ENCODE measurements at places on chromosomes 11 and 22.

DNA sequence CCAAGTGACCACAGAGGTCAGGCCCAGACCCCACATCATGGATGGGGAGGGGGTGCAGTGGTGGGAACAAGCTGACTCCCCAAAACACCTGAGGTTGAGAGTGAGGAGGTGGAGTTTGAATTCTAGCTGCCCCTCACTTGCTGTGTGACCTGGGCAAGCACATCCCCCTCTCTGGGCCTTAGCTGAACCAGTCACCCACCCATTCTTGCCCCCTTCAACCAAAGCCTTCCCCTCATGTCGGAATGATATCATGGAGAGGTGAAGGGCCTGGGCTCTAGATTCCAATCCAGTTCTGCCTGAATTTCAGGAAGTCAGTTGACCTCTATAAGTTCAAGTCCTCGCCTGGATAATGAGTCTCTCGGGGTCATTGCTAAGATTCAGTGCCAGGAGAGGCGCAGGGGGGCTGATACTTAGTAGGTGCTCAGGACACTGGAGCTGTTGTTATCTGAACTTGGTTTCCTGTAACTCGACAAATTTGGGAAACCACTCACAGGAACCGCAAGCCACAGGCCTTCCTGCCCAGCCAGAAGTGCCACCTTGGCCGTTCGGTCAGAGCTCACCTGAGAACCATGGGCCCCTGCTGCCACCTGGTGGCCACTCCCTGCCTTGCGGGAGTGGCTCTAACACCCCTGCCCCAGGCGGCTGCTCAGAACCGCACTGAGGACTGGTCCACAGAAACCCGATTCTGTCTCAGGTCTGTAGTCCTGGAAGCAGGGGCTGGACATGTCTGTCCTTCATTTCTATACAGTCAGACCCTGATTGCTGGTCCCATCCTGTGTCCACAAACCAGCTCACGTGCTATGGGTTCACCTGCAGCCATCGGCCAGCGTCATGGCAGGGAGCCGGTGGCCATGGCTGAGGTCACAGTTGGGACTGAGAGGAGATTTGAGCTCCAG lies 6.9 kb downstream of the CDC42EP1 start:
- DNase-seq: peak; percentile 69

DNA sequence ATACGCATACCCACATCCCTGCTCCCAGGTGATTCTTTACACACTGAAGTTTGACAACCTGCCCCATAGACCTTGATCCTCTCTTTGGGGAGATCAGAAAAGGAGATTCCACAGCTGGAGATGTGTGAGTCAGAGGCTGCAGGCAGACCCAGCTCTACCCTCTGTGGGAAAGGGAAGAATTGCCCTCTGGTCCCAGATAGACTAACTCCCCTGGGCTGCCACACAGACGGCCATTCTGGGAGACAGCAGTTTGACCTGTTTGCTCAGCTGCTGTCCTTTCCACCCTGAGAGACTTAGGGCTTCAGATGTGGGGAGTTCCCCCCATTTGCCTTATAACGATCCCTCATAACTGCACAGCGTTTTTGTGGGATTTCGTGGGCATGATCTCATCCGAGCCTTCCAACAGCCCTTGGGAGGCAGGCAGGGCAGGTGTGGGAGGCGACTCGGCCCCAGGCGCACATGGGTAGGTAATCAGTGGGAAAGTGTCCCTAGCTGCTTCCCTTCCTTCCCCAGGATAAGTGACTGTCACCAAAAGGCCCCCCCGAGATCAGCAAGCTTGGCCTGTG lies 14.1 kb downstream of the FAM83F start:
- no peak for DNase-seq

GRCh38 chr11:83760932-83761331 lies 474.8 kb upstream of the CCDC90B start:
- DNase-seq: no peak

GRCh38 chr11:128399251-128400121 lies 187.9 kb downstream of the ETS1 start:
- DNase-seq: no peak

DNA sequence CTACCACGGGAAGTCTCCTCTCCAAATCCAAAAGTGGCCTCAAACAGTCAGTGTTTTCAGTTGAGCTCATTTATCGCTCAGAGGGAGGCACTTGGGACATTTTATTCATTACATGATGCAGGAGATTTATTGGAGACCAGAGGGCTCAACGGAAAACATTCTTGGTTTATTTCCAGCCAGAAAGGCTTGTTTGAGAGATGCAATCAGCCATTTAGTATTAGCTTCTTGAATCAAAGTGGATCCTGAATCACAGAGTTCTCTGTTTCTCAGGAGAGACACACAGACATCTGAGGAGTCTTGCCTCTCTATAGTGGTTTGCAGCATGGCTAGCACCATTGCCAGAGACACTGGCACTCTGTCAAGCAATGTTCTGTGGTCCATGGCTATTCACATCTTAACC lies 31.5 kb downstream of the CD44 start:
- DNase-seq: no peak

GRCh38 chr22:31286360-31287255 lies 5.7 kb downstream of the PIK3IP1 start:
- no peak for DNase-seq

DNA sequence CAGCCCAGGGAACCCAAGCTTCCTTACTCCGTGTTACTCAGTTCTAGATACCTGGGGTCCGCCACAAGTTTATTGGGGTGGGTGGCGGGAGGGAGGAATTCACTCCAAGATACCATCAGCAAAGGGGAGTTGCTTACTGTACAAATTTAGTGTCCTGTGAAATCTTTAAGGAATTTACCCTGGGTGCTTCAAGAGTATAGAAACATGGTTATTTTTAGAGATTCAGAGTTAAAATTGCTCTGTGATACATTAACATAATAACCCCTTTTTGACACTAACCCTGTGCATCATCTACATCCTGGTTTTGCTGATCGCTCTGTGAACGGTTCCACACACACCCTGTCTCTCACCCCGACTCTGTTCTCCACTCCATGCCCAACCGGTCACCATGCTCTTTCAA lies 18.9 kb upstream of the LYVE1 start:
- DNase-seq: no peak

DNA sequence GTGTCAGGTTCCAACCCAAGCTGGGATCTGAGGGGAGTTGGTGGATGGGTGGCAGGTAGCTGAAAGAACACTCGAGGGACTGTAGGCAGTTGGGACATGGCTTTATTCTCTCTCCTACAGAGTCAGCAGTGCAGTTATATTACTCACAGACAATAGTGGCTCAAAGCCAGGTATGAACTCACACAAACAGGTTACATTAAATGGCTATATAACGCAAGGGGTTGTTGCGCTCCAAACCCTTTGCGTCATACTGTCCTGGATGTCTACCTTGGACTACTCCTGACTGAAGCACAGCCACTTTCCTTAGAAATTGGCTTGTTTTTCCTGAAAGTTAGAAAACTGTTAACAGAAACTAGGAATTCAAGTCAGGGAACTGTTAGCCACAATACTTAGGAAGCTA lies 66.4 kb upstream of the OR4B1 start:
- no peak for DNase-seq

DNA sequence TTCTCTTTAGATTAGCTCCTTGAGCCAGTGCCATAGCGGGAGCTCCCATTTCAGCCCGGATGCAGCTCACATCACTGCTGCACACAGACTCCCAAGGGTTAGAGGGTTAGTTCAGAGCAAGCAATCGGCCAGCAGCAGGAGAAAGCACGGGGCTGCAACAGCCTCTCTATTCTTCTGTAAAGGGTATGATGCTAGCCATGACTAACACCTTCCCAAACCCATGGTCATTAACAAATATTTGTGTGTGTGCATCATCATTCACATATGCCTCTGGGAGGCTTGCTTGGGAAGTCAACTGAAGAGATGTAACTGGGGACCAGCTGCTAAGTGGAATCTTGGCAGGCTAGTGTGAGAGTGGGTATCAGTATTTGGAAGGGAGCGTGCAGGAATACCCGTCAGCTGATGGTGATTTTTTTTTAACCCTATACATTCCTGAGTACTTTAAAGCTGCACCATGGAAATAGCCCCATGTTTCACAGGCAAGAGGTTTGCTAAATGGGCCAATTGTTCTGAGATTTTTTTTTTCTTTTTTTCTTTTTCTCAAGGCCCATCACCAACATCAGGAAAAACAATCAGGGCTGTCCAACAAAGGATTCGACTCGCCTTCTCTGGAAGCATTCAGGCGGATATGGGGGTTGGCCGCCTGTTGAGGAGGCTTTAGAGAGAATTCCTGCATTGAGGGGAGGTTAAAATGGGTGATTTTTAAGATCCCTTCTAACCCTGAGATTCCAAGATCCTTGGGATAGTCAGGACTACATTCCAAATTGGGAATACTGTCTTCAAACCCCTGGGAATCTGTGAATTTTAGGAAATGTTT lies 33.2 kb upstream of the CCDC89 start:
- peak; percentile 64 for DNase-seq

- DNase-seq: no peak
These were observed 85.5 kb downstream of the KCNQ1 start for GRCh38 chr11:2530131-2530854.

- no peak for DNase-seq
These were observed 86.9 kb upstream of the FAT3 start for GRCh38 chr11:92137747-92138146.

DNA sequence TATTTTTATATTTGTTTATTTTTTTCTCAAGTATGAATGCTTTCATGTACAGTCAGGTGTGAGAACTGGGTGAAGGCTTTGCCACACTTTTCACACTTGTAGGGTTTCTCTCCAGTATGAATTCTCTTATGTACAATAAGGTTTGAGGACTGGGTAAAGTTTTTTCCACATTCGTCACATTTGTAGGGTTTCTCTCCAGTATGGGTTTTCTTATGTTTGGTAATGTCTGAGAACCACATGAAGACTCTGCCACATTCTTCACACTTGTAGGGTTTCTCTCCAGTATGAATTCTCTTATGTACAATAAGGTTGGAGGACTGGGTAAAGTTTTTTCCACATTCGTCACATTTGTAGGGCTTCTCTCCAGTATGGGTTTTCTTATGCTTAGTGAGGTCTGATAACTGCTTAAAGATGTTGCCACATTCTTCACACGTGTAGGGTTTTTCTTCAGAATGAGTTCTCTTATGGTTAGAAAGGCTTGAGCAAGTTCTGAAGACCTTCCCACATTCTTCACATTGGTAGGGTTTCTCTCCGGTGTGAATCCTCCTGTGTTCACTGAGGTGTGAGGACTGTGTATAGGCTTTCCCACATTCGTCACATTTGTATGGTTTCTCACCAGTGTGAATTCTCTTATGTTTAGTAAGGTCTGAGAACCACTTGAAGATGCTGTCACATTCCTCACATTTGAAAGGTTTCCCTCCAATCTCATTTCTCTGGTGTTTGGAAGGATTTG lies 19.7 kb downstream of the ZNF195 start:
- DNase-seq: no peak

DNA sequence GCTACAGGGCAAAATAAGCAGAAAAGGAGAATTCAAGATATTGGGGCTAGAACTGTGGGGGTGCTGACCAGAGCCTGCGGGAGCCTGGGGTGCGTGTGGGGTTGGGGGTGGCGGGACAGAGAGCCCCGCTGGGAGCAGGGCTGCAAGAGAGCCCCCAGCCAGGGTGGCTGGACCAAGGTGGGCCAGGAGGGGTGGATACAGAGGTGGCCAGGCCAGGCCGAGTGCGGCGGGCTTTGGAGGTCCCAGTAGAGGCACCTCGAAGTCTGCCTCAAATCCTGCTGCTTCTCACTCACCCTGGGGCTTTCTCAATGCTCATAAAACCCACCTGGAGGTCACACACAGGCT lies 16.9 kb upstream of the MUC5B start:
- no peak for DNase-seq

DNA sequence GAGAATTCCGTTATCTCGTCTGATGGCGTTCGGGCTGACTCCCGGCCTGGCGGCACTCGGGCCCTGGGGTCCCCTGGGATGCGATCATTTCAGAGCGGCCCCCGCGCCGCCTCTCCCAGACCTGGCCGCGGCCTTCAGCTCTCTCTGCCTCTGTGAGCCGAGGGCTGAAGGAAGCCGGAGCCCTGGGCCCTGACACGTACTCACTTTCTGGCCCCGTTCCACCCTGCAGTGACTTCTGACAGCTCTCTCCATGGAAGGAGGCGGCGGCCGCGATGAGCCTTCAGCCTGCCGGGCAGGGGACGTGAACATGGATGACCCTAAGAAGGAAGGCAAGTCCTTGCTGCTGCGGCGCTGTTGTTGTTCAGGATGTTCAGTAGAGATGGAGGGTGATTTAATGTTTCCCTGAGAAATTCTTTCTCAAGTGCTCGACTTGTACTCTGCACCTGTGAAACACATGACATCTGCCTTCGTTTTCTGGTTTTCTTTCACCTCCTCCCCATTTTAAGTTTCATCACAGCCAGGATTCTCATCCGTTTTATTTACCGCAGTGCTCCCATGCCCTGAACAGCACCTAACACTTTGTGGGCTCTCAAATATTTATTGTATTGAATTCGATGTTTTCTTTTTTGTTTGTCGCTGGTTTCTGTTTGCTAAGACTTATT lies 612 bp downstream of the GTSE1 start:
- DNase-seq: no peak

DNA sequence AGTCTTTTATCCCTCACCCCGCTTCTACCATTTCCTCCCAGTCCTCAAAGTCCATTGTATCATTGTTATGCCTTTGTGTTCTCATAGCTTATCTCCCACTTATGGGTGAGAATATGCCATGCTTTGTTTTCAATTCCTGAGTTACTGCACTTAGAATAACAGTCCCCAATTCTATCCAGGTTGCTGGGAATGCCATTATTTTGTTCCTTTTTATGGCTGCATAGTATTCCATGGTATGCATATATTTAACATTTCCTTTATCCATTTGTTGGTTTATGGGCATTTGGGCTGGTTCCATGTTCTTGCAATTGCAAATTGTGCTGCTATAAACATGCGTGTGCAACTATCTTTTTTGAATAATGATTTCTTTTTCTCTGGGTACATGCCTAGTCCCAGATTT lies 114.9 kb downstream of the VPREB1 start:
- no peak for DNase-seq

- DNase-seq: no peak
These were observed 46.6 kb upstream of the LIN7C start for GRCh38 chr11:27553186-27553585.

- DNase-seq: no peak
These were observed 5.3 kb downstream of the TNNT3 start for GRCh38 chr11:1924646-1925372.

GRCh38 chr22:45968751-45969413 lies 8.1 kb downstream of the WNT7B start:
- DNase-seq: no peak

DNA sequence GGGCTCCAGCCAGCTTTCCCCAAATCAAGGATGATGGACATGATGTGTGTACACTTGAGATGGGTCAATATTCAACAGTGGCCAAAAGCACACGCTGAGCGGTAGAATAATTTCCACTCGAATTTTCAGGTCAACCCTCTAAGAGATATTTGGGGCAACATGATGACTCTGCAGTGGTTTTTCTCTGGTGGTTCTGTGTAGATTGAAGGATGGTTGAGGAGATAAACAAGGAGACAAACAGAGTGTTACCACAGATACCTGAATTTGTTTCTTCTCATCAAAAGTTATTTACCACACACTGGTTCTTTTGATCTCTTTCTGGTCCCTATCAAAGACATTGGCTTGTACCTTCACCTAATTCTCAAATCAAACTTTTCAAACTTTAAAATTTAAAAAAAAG lies 242.0 kb downstream of the ETS1 start:
- no peak for DNase-seq
